Epithelial cell of proximal tubule (primary cell): ENCODE measurements at places on chromosomes 2 and 18.

GRCh38 chr2:24174851-24175277, at the start of gene FAM228A:
FAM228A (plus strand) TSS chr2:24175053; CDS start chr2:24175481, 428 bp downstream.
- DNase-seq, result no peak

- DNase-seq, result no peak
Measured at GRCh38 chr2:109293663-109294062, 164.7 kb downstream of the SH3RF3 start.

DNA sequence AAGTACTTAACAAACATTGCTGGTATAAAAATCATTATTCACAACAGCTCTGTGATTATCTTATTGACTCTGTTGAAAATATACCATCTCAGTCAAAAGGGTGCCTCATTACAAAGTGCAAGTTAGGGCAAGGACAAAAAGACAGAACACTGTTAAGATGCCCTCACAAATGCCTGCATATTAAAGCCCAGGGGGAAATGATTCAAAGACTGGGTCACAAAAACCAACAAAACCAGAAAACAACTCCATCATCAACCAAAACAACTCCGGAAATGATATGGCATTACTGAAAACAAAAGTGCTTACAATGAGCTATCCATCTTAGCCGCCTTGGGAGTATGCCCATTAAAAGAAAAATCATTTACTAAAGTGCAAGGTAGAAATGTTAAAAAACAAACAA, 9.9 kb downstream of the PLA2R1 start:
- DNase-seq, result no peak

DNA sequence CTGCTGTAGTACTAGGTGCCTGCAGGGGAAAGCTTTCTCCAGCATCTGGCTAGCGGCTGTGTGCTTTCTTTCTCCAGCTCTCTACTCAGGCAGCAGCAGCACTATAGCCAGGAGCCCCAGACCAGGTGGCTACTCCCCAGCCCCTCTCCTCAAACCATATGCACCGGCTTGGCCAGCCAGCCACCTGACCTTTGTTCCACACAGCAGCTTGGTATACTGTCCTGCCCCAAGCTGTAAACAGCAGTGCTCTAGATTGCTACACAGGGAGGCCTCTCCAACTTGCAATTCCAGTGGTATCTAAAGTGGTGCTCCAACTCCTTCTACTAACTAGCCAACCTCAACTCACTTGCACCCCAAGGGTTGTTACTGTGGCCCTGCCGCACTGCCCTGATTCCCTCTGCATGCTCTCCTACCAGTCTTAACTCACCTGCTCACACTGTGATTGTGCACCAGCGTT, 19.6 kb downstream of the LDAH start:
- DNase-seq, result no peak

- DNase-seq, result no peak
Measured at GRCh38 chr2:226905718-226906117, 69.9 kb downstream of the RHBDD1 start.

- no peak for DNase-seq
Measured at GRCh38 chr2:132384491-132385151, 32.0 kb upstream of the GPR39 start.

DNA sequence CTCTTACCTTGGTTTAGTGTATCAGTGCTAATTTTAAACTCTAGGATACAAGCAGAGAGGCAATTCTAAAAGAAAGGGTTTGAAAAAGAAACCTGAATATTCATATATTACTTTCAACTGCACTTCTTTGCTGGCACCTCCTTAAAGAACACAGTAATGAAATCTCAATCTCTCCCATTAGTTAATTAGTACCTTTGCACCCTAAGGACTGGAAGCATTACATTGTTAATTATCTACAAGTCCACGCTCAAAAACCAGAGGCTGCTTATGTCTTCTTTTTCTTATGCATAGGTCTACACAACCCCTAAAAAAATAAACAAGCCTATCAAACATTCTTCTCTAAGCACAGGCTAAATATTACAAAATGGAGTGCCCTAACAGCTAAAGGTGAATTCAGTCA, 20.2 kb downstream of the EPHA4 start:
- no peak for DNase-seq

GRCh38 chr2:233436691-233437438, 82.6 kb downstream of the DGKD start:
- no peak for DNase-seq

GRCh38 chr2:177245010-177245422, 19.5 kb downstream of the NFE2L2 start:
- no peak for DNase-seq

DNA sequence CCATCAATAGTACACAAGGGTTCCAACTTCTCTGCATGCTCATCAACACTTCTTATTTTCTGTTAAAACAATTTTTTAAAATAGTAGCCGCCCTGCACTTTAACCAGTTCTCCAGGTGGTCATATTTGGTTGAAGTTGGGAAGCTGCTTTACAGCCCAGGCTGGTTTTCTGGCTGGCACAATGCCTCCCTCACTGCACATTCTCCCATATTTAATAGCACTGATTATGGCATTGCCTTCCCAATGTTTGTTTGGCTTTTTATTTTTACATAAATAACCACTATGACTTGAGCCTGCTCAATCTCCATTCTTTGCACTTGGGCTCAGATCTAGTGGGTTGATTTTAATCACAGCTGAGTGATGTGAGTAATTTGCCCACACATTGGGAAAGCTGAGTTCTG, 111.9 kb upstream of the MAP4K3 start:
- DNase-seq, result no peak

DNA sequence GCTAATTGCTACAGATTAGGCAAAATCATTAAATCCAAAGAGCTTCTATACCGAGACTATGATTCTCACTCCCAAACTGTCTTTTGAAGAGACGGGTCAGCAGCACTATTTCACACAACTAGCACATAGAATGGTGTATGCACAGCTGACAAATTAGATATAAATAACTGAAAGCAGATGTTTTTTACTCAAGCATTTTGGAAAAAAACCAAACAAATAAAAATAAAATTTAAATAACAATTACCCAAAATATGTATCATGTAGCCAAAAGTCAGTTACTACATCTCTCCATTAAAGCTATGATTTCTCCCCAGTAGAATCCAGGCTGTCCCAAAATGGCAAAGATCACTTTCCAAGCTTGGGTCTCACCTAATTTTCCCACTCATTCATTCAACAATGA, 107.9 kb downstream of the TMEM163 start:
- no peak for DNase-seq

DNA sequence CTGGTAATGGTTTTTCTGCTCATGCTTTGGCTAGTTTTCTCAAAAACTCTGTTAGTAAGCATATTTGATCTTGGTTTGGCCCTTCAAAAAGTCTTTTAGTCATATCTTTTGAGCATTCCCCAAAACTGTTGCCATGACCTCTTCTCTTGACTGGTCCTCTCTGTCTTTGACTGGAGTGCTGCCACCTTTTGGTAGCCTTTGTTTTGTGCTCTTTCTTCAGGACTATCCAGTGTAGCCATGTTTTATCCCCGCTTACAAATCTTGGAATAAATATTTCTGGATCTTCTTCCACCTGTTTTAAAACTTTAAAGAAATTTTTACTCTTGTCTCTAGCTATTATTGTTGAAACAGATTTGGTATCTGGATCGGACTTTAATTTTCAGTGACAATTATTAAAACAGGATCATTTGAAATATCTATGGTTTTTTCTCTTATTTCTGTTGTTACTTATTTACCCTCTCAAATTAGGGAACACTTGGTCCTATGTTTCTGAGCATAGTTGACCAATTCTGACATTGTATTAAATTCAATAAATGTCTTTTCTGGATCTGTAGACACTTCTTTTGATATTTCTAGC, 965 bp upstream of the ELOA2 start:
- no peak for DNase-seq

DNA sequence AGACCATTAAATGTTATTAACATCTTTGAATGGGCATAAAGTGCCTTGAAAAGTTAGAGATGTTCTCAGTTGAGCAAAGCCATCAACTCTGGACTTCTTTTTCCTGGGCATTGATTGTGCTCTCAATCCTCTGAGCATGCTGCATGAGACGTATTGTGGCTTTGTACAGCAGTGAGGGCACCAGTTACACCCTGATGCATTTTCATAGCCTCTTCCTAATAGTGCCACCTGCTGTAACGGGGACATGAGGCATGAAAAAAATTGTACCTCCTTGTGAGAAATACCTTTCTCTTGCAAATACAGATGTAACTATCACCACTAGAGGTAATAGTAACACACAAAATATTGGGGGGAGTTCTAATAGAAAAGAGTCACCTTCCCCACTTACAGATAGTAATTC, 697.5 kb downstream of the TMEM182 start:
- DNase-seq, result no peak

GRCh38 chr18:27413495-27414401, 228.6 kb upstream of the CHST9 start:
- peak; percentile 97 for DNase-seq

DNA sequence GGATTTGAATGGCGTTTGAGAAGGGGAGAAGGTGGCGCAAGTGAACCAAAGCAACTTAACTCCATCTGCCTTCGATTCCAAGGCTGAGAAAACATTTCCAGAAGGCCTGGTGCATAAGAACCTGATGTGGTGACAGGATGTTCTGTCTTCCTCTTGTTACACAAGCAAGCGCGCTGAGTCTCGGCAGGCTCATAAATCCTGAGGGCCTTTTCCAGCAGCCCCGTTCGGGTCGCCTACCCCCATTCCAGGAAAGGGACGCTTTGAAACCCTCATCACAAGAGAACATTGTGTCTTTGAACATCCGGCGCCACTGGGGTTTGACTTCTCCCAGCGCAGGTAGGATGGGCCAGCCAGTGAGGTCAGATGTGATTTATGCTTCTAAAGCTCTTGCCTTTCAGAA, 403.5 kb downstream of the SETBP1 start:
- DNase-seq, result no peak

DNA sequence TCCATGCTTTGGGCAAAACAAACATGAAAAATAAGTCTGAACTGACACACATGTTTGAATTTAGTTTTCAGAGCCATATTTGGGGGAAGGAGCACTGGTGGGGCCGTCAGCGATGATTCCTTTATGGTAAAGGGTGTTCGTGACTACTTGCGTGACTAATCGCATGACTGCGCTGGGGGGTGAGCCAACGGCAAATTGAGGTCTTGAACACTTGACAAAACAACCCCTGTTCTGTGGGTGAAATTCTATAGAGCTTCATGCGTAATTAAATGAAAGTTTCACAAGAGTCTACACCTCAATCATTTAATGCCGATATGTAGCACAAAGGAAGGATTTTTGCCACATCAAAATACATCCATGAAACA, 127.5 kb upstream of the CYP1B1 start:
- no peak for DNase-seq

DNA sequence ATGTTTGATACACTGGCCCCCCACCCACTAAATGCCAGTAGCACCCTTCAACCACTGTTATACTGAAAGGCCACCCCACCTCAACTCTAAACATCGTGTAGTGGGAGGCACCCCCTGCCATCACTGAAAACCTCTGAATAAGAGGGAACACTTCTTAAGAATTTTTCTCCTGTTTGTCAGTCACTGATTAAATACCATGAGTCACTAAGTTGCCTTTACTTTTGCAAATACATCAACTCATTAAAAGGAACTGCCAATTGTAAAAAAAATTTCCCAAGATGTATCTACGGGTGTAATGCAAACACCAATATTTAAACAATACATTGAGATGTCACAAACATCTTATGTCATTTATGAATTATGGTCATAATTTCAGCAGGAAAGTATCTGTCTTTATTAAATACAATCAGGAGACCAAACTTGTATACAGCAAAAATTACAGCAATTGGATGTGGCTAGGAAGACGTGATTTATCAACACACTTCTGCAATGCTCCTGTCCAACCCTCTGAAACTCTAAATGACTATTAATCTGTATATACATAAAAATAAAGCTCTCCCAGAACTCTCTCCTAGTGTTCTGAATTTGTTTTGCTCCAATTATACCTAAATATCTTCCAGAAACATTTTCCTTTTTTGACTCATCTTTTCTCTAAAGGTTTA, 144.1 kb upstream of the STK17B start:
- DNase-seq, result peak; percentile 31

DNA sequence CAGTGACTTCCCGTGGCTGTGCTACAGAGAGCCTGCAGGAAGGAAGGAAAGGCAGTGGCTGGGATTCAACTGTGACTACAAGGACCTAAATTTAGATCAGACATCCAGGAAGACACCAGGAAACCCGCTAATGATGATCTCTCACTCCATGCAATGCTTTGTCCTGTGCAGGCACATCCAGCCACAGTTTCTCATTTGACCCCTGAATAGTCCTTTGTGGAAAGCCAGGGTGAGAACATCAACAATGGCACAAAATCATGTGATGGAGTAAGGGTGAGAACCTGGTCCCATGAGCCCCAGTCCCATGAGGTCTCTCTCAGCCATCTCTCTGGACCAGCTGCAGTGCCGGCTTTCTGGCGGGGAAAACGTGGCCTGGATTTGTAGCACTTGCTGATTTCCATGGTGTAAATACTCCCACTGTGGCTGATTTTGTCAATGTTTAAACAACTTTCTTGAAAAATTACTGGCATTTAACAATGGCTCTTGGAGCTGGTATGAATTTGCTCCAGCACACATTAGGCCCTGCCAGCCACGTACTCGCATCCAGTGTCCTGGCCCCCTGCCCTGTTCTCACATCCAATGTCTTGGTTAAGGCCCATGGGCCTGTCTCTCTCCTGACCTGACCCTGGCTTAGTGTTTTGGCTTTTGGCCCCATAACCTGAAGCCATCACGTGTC, 159.0 kb upstream of the HAAO start:
- no peak for DNase-seq

GRCh38 chr18:56107821-56108477, 520.0 kb upstream of the TCF4 start:
- no peak for DNase-seq

DNA sequence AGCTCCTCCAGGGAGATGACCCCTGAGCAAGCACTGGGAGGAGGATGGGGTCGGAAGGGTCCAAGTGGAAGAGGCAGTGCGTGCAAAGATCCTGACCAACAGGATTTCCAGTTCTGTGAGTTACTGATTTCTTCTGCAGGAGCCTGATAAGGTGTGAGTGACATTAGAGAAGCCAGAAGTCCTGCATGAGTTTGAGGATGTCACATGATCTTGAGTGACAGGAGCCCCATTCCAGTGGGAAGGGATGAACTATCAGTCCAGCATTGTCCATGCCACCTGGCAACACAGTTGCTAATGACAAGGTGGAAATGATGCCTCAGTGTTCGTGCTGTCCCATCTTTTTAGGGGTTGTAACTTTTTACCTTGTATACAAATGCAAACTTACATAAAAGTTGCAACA, 285.1 kb upstream of the HDAC4 start:
- DNase-seq, result no peak

GRCh38 chr2:43159797-43160196, 66.6 kb downstream of the ZFP36L2 start:
- no peak for DNase-seq

DNA sequence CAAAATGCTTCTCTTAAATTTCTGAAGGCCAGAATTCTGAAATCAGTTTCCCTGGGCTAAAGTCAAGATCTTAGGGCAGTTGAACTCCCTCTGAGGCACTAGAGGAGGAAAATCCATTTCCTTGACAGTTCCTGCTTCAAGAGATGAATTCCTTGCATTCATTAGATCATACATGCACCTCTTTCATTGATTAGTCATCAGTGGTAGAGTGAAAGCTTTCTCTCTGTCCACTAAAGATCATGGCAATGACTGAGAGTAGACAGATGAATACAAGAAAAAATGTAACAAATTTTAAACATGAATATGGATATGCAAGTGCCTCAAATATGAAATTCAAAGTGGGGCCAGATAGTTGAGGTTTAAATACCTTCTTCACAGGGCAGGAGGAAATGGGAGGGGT, 693.4 kb upstream of the TMEFF2 start:
- DNase-seq, result no peak

GRCh38 chr2:2827046-2827636, 496.1 kb upstream of the MYT1L start:
- DNase-seq, result no peak
